Endothelial cell of coronary artery (primary cell): ENCODE measurements at places on chromosomes 12 and 14. TPM values are rescaled to one million over a fixed set of nuclear protein-coding genes. Genes with fewer than 3 reads are reported as not detected.

Gene FIGNL2
- 0.18 and 0.19 TPM in 2 replicates for total RNA-seq

Gene BICDL1
- total RNA-seq, result not detected in 2 replicates

Gene FAM90A1
- 0.09 TPM in 1 of 2 replicates, not detected in the other for total RNA-seq

Gene MYL6B
- 83.9 and 94.6 TPM in 2 replicates for total RNA-seq

Gene TUBA1A
- total RNA-seq, result 928 and 1,246 TPM in 2 replicates

Gene FGF23
- not detected in 2 replicates for total RNA-seq

Gene CIROP
- total RNA-seq, result not detected in 2 replicates

Gene INHBC
- not detected in 2 replicates for total RNA-seq
